ENCODE measurements at places on chromosomes 7 and 10.
A peak's percentile ranks its signal among the peaks of the same experiment; 100 is the strongest.

GRCh38 chr10:130206216-130206737 is 70.1 kb downstream of the GLRX3 start:
- DNase-seq = no peak

GRCh38 chr7:83835424-83835823 is 186.5 kb upstream of the SEMA3E start:
- no peak for DNase-seq

- no peak for DNase-seq
These were observed 218.4 kb upstream of the ZNF32 start for GRCh38 chr10:43867113-43867512.

GRCh38 chr10:70472799-70473454 is 5.6 kb upstream of the PALD1 start:
- DNase-seq = no peak

GRCh38 chr10:79264942-79265341 is 82.3 kb upstream of the PPIF start:
- DNase-seq = no peak

DNA sequence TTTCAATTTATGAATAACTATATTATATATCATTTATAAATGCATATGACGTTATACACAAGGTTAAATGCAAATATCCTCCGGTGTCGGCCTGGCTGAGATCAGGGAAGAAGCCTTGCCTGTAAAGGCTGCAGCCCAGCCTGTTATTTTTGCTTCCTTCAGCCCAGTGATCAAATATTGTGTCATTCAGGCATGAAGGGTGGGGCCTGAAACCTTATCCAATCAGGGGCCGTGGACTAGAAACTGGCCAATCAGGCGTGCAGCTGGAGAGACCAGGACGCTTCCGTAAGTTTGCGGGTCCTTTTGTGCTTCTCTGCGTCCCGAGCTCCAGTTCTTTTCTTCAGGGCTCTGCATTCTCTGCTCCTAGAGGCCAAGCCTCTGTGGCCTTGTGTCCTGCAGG is at the start of gene ZNF722:
Gene ZNF722 (plus strand): TSS at position 301 of the 400 bp plus-strand sequence. CDS start 113 bp downstream, outside the sequence.
- no peak for DNase-seq

DNA sequence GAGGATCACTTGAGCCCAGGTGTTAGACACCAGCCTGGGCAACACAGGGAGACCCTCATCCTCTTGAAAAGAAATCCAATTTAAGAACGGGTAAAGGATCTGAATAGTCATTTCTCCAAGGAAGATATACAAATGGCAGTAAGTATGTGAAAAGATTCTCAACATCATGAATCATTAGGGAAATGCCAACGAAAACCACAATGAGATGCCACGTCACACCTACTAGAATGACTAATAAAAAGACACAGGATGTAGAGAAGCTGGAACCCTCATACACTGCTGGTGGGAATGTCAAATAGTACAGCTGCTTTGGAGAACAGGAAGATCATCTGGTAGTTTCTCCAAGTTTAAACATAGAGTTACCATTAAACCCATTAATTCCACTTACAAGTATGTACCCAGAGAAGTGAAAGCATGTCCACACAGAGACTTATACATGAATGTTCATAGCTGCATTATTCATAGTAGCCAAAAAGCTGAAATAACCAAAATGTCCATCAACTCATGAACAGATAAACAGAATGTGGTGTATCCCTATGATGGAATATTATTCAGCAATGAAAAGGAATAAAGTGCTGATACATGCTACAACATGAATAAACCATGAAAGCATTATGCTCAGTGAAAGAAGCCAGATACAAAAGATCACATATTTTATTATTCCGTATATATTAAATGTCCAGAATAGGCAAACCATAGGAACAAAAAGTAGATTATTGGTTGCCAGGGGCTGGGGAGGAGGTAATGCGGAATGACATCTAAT is 13.1 kb upstream of the ZMIZ2 start:
- DNase-seq = peak; percentile 81
